Naive thymus-derived CD4-positive, alpha-beta T cell (primary cell): ENCODE measurements at places on chromosomes 11 and 22. TPM values are rescaled to one million over a fixed set of nuclear protein-coding genes. Genes with fewer than 3 reads are reported as not detected.

- peak overlapping the region; percentile 83 for H3K4me3 ChIP-seq
- peak overlapping the region; percentile 78 for H3K27ac ChIP-seq
- H3K36me3 ChIP-seq: peaks cover 4% of the 10 kb centered on the region
Observed at GRCh38 chr22:30325065-30325720, 1.5 kb downstream of the TBC1D10A start.

MAPK8IP2 gene
- polyA plus RNA-seq: not detected

DNA sequence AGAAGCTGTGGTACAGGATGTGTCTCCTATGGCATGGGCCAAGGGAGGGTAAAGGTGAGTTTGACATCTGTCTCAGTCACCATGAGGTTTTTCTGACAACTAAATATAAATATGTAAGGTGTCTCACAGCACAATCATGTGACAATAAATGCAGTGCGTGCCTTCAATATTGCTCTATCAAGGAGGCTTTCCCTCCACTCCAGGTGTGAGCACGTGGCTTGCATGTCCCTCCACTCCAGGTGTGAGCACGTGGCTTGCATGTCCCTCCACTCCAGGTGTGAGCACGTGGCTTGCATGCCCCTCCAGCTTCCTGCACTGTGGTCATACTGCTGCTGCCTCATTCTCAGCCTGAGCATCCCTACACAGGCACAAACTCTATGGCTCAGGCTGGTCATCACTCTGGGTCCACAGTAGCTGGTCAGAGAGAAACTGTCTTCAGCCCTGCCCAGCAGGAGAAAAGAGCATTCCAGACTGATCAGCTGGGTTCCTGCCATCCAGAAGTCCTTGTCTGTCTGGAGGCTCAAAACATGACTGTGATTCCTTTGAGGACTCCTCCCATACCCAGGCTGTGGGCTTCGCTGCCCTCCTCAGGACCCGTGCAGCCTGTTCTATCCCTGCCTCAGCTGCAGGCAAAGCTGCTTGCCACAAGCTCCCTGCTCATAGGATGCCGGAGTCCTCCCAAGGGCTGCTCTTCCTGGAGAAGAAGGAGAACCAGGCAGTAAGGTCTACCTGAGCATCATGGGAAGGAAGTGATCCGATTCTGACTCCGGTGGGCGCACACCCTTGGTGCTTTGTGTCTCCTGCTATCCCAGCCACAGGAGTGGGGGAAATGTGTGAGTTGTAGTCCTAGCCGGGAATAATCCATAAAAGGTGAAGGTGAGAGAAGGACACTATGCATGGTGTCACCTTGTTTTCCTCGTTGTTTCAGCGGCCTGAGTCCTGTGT is 33.4 kb upstream of the VPREB1 start:
- no peak for DNase-seq
- no peaks in the 10 kb centered on the region for H3K36me3 ChIP-seq
- H3K27ac ChIP-seq: no peak overlapping the region
- H3K27me3 ChIP-seq: no peaks in the 10 kb centered on the region
- no peak overlapping the region for H3K4me3 ChIP-seq
- peaks cover 4% of the 10 kb centered on the region for H3K4me1 ChIP-seq

- H3K4me3 ChIP-seq: no peak overlapping the region
- H3K27me3 ChIP-seq: no peaks in the 10 kb centered on the region
- no peak overlapping the region for H3K27ac ChIP-seq
- peaks cover 45% of the 10 kb centered on the region for H3K36me3 ChIP-seq
- H3K4me1 ChIP-seq: peaks cover 22% of the 10 kb centered on the region
- DNase-seq: no peak
Observed at GRCh38 chr11:75270896-75271418, 30.4 kb downstream of the TPBGL start.

HSPB2 gene
- polyA plus RNA-seq: not detected

RAB36 gene
- polyA plus RNA-seq: 0.40 TPM

TSPAN18 gene
- polyA plus RNA-seq: 8.8 TPM

DNA sequence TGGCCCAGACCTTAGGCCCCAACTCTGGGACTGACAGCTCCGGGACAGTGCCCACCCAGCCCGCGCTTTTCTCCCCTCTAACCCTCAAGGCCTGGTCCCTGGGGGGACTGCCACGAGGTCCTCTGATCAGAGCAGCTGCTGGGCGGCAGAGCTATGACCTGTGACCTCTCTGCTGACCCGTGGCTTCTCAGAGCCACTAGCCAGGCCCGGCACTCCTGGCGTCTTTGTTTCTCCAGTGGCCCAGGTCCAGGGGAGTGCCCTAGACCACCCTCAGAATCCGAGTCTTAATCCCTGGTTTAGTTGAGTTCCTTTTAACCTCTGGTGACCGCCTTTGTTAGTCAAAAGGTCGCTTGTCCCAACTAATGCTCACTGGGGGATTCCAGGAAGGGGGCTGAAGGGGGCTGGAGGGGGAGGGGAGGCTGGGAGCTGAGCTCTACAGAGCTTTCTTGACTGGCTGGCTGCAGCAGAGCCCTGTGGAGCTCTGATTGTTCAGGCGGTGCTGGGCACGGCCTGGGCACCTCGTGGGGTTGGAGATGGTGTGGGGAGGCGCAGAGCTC is 1.2 kb downstream of the FBLN1 start:
- H3K4me1 ChIP-seq: no peaks in the 10 kb centered on the region
- DNase-seq: no peak
- H3K4me3 ChIP-seq: no peak overlapping the region
- no peak overlapping the region for H3K27ac ChIP-seq

DNA sequence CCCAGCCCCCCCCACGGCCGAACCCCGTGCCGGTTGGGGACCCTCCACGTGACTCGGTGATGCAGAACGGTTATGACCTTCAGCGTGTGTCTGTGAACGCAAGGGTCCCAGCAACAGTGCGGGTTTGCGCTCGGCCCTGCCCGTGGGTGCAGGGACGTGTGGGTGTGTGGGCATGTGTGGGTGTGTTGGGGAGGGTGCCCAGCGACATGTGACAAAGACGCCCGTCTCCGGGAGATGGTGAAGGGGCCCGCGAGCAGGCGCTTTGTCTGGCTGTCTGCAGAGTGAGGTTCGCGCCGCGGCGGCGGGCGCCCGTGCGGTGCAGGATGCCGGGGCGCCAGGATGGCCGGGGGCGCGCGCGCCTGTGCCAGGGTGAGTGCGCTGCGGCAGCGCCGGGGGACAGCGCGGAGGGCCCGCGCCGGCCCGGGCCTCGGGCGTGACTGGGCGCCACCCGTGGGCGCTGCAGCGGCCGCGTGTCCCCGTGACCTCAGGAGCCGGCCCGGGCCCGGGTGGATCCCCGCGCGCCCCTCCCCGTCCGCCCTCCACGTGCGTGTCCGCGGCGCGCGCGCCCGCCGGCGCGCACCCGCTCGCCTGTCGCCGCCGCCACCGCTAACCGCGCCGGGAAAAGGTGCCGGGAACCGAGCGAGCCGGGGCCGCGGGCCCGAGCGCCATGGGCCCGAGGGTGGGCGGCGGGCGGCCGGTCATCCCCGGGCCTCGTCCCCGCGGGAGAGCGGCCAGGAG is at the start of gene LRFN4:
Gene LRFN4, plus strand, starts transcription at position 569 of the 738 bp plus-strand sequence. CDS start 681 bp downstream, outside the sequence.
- H3K4me1 ChIP-seq: no peaks in the 10 kb centered on the region
- peak within 1 kb of the TSS; percentile 14 for H3K27ac ChIP-seq
- no peaks in the 10 kb centered on the region for H3K27me3 ChIP-seq

DNA sequence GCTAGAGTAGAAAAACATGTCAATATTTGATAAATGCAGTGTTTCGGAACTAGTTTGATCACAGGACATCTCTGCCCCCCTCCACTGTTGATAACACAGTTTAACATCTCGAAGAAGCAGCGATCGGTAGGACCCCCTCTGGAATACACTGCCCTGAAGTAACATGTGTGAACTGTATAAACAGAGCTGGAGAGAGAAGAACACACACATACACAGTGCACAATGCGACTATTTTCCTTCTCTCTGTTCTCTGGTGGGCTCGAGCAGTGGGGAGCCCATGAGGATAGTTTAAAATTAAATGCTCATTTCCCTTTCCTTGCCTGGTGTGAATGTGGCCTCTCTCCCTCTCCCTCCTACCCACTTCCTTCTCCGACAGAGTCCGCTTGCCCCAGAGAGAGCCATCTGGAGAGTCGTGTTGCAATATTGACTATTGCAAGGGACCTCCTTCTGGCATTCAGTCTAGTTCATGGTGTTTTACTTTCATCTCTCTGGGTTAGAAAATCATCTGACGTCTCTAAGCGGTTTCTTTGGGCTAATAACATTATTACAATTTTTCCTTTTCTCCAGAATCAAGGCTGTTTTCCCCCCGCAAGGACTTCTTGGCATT is 51.6 kb upstream of the BARX2 start:
- no peaks in the 10 kb centered on the region for H3K27me3 ChIP-seq
- no peaks in the 10 kb centered on the region for H3K4me1 ChIP-seq
- H3K36me3 ChIP-seq: no peaks in the 10 kb centered on the region
